ENCODE measurements at places on chromosomes 2 and 18. TPM values are rescaled to one million over a fixed set of nuclear protein-coding genes. Genes with fewer than 3 reads are reported as not detected.

- DNase-seq = peak; percentile 80
Measured at GRCh38 chr2:12507295-12507694, 209.4 kb upstream of the TRIB2 start.

- no peak for DNase-seq
Measured at GRCh38 chr18:7373441-7373840, 142.6 kb downstream of the LRRC30 start.

GRCh38 chr2:76826691-76827090 lies 695.5 kb downstream of the LRRTM4 start:
- no peak for DNase-seq

The EPB41L3 gene
- total RNA-seq = 1.6 TPM

The CYTIP gene
- not detected for total RNA-seq

DNA sequence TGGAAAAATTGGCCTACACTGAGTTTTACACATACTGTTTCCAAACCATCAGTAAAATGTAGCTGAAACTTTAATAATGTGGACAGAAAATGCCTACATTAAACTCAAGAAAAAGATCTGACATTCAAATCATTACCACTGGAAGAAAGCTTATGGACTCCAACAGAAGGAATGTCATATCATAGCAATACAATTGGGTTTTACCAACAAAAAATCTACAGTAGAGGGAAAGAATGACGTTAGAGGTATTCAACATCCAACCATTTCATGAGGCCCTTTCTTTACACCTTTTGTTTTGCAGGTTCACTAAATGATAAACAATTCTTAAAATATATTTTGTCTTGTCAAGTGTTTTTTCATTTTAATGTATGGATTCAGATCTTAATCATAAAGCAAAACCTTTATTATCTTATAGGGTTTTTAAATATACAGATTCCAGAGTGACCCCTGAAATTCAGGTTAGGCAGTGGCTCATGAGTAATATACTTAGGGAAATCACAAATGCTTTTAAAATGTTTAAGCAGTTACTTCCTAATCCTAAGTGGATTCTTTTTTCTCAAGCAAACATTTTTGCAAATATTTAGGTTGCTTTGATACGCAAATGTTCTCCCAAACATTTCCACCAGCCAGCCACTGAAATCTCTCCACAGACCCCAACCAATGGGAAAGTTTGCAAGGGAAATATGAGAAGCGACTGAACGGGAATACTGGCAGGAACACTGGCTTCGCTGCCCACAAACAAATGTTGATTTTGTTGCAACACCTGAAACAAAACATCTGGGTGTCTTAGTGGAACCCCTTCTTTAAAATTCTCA lies 168.7 kb downstream of the TCF4 start:
- no peak for DNase-seq

- no peak for DNase-seq
Measured at GRCh38 chr18:58495634-58496033, 133.3 kb downstream of the ALPK2 start.

DNA sequence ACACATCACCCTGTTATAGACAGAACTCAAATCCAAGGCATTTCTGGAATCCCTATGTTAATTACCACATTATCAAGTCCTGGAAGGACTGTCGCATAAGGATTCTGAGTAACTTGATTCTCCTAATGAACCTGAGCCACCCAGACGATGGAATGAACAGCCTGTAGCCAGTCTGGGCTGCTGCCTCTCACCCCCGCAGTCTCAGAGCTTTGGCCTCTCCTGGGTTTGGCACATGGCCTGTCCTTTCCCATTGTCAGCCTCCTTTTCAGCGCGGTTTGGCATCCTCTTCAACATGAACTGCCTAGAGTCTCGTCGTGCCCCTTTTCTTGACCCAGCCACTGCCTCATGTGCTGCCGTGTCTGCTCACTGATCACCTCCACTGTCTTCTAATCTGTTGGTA lies 147.6 kb downstream of the SLC8A1 start:
- DNase-seq = no peak

The ASAP2 gene
- 33.8 TPM for total RNA-seq

DNA sequence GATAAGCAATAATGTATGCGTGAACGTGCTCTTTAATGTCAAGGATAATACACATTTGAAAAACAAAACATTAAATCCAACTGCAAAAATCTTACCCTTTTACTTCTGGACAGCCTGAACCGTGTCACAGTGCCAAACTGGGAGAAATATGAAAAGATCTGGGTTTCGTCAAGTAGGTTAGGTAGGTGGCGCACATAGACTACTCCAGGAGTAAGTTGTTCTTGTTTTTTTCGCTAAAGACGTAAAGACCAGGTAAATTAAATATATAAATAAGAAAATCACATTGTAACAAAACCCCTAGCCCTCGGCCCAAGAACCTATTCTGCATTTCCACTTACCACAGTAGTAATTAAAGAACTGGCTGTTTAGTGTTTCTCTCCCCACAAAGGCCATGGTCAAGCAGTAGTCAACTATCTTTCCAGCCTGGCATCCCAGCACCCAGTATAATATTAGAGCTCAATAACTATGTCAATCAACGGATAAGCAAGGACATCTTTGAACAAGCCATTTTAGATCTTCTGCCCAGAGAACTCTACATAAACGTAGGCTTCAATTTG lies 1.1 kb downstream of the NIFK start:
- DNase-seq = peak; percentile 48

The SEMA4F gene
- 7.6 TPM for total RNA-seq

The OSBPL1A gene
- total RNA-seq = 52.2 TPM

The NEB gene
- 0.51 TPM for total RNA-seq

DNA sequence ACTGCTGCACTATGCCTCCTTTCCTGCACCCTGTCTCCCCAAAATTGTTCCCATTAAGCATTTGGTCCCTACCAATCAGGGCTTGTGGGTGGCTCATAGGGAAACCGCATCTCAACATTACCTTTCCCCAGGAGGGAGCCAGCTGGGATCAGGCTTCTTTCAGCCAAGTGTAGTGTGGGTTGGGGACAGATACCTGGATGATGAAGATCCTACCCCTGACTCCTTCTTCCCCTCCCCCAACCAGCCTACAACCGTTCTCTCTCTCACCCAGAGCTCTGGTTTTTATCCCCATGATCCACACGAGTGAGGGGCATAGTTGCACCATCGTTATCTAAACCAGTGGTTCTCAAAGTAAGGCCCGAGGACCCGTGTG lies 40.0 kb downstream of the ACOXL start:
- no peak for DNase-seq

The C2orf78 gene
- not detected for total RNA-seq

The BOLL gene
- not detected for total RNA-seq

DNA sequence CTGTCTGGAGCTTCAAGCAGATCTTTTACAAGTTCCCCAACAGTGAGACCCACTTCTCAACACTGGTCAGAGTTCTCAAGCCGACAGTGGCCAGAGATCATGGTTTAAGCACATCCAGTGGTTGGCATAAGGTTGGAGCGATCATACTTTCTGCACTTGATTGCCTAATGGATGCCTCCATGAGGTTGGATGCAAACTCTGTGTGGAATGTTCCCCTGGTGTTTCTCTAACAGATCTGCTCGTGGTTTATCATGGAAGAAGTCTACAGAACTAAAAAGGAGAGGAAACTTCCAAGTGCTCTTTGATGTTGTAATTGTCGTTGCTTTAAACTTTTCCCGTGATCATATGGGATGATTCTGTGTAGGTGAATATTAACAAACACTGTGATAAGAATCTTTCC lies 60.7 kb downstream of the SH3RF3 start:
- no peak for DNase-seq

The VIT gene
- 0.98 TPM for total RNA-seq

The TEX44 gene
- not detected for total RNA-seq

- DNase-seq = no peak
Measured at GRCh38 chr2:219500135-219500534, 1.4 kb downstream of the GMPPA start.

DNA sequence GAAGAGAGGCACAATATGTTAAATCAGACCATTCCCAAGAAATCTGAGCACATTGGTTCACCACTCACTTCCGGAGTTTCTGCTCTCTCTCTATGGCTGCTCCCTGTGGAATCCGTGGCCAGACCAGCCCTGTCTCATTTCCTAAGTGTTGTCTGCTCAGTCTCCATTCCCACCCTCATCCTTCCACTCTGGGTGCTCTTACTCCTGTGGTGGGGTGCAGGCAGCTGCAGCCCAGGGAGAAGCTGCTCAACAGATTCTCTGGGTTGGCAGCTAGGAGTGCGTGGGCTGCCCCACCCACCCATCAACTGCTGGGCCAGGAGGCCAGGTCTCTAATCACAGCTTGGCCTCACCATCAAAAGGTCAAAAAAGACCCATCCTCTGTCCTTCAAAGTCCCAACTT lies 98.3 kb downstream of the ARL4C start:
- no peak for DNase-seq

DNA sequence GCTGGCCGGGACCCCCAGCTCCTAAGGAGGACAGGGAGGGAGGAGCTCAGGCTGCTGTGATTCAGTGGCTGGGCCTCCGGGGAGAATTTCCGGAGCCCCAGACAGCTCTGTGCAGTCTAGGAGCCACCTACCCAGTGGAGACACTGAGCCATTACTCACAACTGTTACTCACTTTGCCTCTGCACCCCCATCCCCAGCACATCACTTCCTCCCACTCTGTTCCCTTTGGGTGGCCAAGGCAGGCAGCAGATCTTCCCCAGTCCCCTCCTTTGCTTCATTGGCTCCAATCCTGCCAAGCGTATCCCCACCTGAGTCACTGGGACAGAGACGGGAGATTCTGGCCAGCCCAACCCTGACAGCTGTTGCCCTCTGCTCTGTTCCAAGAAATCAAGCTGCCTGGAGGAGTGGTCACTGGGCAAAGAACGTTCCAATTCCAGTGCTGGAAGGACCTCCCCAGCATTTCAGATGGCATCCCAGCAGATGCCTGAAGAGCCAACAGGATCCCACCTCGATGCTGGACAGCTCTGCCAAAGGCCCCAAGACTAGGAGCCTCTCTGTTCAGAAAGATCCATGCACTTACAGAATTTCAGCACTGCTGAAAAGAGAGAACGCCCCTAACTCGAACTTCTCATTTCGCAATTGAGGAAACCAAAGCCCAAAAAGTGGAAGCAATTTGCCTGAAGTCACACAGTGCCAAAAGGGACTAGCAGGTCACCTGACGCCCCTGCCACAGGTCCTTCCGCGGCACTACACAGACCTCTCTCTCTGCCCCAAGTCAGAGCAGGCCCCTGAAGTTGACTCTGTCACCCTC lies 68.3 kb downstream of the TNS1 start:
- peak; percentile 50 for DNase-seq

DNA sequence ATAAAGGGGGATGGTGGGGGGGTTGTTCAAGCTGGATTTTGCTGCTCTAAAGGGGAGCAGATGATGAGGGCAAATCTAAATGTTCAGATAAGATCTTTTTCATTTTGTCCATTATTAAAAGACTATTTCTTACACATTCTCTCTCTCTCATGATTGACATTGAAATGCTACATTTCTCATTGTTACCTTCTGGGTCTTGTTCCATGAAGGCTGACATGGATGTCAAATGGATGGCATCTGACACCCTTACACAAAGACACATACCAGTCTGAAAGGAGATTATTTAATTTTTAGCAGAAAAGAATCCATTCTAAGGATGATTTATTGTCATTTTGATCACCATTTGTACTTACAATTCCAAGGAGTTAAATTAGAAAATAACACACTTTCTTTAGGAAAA lies 11.1 kb downstream of the FZD7 start:
- DNase-seq = no peak

DNA sequence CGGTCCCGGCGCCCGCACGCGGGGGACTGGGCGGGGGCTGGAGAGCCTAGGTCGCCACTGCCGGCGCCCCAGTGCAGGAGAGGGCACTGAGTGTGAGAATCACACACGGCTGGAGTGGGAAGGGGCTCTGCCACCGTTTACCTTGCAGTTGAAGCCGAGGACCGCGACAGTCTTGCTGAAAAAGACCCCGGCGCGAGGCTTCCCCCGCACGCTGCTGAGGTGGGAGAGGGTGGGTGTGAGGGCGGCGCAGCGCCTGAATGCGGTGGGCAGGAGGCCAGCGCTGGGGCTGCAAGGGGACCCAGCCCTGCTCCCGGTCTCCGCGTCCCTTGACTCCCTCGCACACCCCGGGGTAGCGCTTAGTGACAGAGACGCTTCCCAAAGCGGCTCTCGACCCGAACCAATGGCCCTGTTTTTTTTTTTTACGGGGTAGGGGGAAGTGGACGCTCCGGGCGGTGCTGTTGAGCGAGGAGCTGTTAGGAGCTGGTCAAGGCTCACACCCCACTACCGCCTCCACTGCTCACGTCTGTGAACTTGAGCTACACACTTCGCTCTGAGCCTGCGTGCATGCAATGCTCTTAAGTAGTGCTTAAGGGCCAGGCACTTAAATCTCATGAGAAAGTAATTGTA lies 794 bp downstream of the NOTO start:
- DNase-seq = no peak

DNA sequence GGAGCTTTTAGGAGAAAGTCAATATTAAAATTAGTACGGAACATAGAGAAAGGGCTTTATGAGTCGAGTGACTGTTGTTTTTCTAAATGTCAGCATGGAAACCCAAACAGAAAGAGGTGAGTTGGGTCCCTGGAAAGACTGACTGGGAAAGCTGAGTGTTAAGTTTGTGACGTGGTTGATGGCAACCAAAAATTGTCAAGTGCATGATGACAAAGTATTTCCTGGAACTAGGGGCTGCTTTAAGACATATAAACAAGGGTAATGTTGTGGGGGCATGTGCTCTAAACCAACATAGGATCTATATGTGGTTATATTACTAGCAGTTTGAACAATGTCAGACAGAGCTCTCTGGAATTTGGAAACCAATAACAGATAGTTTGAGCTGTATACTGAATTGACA lies 50.9 kb upstream of the GPD2 start:
- DNase-seq = no peak

DNA sequence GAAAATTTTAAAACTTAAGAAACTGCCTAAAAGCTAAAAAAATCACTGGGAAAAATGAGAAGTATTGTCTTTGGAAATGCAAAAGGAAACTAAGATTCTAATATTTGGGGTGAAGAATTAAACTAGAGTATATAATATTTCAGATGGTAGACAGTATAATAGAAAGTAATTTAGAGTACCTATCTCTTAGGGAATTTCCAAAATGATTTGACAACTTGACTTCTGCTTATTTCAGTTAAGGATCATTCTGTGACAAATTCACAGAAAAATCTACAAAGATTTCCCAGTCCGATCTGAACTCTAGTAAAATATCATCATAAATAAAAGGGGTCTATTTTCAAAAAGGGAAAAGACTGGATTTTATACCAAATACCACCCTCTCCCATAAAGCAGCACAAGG lies 99.6 kb downstream of the ATAD2B start:
- no peak for DNase-seq

The VAMP8 gene
- 3.4 TPM for total RNA-seq

The PNO1 gene
- 30.9 TPM for total RNA-seq

The ITPRIPL1 gene
- total RNA-seq = not detected

GRCh38 chr2:119760237-119760955 lies 674 bp downstream of the PTPN4 start:
- DNase-seq = no peak

GRCh38 chr2:147386284-147386683 lies 458.5 kb upstream of the ACVR2A start:
- DNase-seq = no peak

GRCh38 chr2:7338961-7339360 lies 421.7 kb downstream of the RNF144A start:
- DNase-seq = no peak

GRCh38 chr2:63497576-63497975 lies 90.7 kb downstream of the WDPCP start:
- no peak for DNase-seq
